ENCODE measurements at places on chromosomes 12 and 14. TPM values are rescaled to one million over a fixed set of nuclear protein-coding genes. Genes with fewer than 3 reads are reported as not detected.

GRCh38 chr12:109535863-109536250 lies 37.4 kb downstream of the MMAB start:
- ATAC-seq, result no peak

DNA sequence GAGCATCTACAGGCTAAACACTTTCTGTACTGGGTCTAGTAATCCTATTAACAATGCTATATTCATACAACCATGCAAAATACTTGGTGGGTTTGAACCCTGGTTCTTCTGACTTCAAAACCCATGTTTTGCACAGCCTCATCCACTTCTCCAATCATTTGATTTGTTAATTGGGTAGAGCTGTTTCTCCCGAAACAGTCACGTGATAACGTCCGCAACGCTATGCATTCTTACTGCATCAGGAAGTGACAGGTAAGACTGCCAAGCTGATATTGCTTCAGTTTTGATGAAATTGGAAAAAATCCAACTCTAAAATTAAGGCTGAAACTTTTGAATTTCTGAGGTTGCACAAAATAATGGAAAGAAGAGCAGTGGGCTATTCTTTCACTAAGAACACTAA lies 30.4 kb upstream of the RNU6-7 start:
- no peak for ATAC-seq

Gene RAD9B
- 2.3 TPM for total RNA-seq

DNA sequence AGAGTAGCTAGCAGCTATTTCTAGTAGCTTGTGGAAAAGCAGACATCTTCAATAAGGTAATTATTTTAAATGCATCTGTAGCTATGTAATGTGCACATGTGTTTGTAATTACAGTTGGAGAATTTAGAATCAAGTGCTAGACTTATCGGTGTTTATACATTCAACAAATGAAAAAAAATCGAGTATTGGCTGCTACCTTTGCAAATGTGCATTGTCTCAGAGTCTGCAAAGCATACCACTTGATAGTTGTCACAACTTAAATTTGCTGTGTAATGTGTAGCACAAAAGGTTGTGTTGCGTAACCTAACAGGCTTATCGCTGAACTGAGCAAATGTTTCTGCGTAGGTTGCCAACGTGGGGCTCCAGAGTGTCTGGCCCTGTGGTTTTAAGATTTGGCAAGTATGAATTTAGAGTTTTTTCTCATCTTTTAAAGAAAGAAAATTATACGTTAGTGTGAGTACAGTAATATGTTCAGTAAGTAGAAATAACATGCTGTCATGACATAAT lies 44.3 kb downstream of the TMTC2 start:
- ATAC-seq, result no peak

Gene TAS2R8
- total RNA-seq, result not detected

- ATAC-seq, result no peak
Observed at GRCh38 chr12:118694128-118694775, 287.1 kb upstream of the SRRM4 start.

Gene NANOG
- 0.47 TPM for total RNA-seq

Gene FBLN5
- 98.3 TPM for total RNA-seq

- ATAC-seq, result no peak
Observed at GRCh38 chr12:95834572-95834971, 24.2 kb upstream of the SNRPF start.

Gene DACT1
- total RNA-seq, result 7.8 TPM

- ATAC-seq, result no peak
Observed at GRCh38 chr12:116745554-116745953, 7.4 kb downstream of the RNFT2 start.

- no peak for ATAC-seq
Observed at GRCh38 chr14:34363733-34364134, 98.3 kb downstream of the SPTSSA start.

Gene KLRC1
- 1.1 TPM for total RNA-seq

Gene DDX11
- total RNA-seq, result 25.5 TPM

All from gastroesophageal sphincter (tissue), 4 donors.